ENCODE measurements at places on chromosomes 2 and 18.

- DNase-seq, result no peak
Measured at GRCh38 chr2:204749319-204749718, 204.0 kb downstream of the PARD3B start.

DNA sequence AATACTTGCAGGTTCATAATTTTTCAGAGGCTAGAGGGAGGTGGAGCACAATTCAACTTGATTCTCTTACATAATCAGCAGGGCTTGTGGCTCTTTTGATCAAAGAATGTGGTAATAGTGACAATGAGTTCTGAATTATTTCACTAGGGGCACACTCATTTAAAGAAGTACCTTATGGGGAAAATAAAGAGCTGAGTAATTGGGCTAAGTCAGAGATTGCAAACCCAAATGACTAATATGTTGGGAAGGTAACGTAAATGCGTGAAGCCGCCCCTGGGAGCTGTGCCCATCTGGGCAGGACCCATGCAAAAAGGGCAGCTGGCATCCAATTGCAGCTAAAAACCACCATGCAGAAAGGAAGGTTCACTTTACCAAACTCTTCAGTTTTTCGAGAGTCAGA lies 35.3 kb downstream of the NCKAP5 start:
- no peak for DNase-seq

GRCh38 chr2:70919672-70920366 lies 15.9 kb upstream of the ATP6V1B1 start:
- DNase-seq, result peak; percentile 5

GRCh38 chr2:2057125-2057721 lies 273.9 kb downstream of the MYT1L start:
- DNase-seq, result peak; percentile 12

GRCh38 chr18:40485318-40485717 lies 1469.7 kb upstream of the PIK3C3 start:
- DNase-seq, result no peak

- DNase-seq, result no peak
Measured at GRCh38 chr2:159895258-159896065, 97.5 kb upstream of the CD302 start.

DNA sequence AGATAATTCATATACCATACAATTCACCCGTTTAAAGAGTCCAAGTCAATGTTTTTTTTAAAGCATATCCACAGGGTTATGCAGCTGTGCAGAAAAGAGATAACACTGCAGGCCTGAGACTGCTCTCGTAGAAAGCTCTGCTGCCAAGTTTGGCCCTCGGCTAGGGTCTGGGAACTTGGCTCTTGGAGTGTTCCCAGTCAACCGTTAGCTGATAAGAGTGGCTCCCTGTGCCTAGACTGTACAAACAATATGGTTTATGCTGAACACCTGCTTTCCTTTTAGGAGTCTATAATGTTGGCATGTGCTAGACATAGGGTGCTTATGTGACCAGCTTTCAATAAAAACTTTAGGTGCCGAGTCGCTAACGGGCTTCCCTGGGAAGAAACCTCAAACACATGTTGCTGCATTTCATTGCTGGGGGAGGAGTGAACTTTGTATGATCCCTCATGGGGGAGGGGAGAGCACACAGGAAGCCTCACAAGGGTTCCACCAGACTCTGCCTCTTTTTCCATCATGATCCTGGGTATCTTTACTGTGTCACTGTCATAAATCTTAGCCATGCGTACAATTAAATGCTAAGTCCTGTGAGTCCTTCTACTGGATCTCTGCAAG lies 34.7 kb downstream of the RFX8 start:
- DNase-seq, result no peak

GRCh38 chr18:34222307-34223163 lies 2.2 kb downstream of the NOL4 start:
- peak; percentile 58 for DNase-seq

DNA sequence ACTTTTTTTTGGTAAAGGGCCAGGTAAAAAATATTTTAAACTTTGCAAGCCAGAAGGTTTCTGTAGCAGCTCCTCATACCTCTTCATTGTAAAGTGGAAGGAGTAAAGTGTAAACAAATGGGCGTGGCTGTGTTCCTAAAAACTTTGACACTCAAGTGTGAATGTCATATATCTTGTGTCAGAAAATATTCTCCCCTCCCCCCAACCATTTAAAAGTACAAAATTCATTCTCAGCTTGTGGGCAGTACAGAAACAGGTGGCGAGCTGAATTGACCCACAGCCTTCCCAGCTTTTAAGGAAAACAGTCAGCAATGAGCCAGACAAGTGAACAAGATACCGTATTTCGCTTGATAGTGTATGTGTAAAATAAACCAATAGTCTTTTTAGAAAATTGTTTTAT lies 4.0 kb downstream of the YPEL5 start:
- DNase-seq, result no peak

DNA sequence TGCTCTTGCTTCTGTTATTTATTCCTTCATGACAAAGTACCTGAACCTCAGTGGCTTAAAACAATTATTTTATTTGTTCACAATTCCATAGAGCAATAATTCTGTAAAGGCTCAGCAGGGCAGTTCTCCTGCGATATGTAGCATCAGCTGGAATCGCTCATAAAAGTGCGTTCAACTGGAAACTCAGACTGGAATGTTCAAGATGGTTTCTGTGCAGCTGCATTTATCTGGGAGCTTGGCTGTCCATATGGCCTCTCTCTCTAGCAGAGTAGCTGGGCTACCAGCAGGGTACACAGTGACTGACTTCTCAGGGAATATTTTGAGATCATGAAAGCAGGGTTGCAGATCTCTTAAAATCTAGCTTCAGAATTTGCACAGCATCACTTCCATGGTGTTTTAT lies 13.5 kb downstream of the CCDC121 start:
- peak; percentile 72 for DNase-seq

- DNase-seq, result no peak
Measured at GRCh38 chr18:8741117-8741516, 35.8 kb downstream of the MTCL1 start.

GRCh38 chr2:102366406-102367112 lies 11.0 kb downstream of the IL18R1 start:
- no peak for DNase-seq

GRCh38 chr2:175745911-175746310 lies 256.2 kb downstream of the LNPK start:
- no peak for DNase-seq

GRCh38 chr2:18356676-18357075 lies 203.8 kb downstream of the RDH14 start:
- DNase-seq, result no peak

GRCh38 chr2:1964659-1965058 lies 220.3 kb upstream of the PXDN start:
- no peak for DNase-seq

DNA sequence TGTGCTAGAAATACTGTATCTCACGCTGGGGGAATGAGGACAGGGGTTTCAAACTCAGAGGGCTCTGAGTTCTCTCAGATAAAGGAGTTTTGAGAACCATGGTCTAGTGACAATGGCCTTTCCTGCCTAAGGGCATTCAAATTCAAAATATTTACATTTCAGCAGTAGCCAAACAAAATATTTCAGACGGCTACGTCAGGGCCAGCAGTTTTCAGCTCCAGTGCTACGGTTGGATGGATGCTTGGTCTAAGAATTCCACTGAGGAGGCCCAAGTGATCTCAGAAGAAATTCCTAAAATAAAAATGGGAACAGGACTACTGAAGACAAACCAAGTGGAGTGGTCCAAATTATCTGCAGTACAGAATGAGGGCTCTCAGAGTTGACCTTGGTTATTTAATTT lies 41.1 kb upstream of the SCG2 start:
- no peak for DNase-seq

DNA sequence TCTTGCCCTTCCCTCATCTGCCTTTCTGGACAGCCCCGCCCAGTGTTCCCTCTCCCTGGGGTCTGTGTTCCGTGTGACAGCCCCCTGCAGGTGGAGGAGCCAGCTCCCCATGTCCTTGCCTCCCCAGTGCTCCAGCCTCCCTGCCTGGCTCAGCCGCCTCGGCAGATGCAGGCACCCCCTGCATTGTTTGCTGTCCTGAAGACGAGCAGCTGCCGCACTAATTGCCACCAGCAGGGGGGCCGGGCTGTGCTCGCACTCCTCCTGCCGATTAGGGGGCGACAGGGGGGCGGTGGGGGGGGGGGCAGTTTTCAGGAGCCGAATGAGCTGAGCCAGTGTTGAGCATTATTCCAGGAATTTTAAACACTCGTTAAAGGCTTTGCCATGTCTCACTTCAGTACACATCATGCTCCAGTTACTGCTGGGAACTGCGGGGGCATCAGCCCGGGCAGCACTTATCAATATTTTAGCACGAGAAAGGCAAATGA lies 23.3 kb downstream of the SIX3 start:
- DNase-seq, result peak; percentile 84

All from NCI-H2171 (cell line).